ENCODE measurements at places on chromosomes 13 and 19.
A peak's percentile ranks its signal among the peaks of the same experiment; 100 is the strongest.

- no peak for DNase-seq
These were observed 10.8 kb downstream of the GPR183 start for GRCh38 chr13:99296398-99296797.

- no peak for DNase-seq
These were observed 454 bp downstream of the BLVRB start for GRCh38 chr19:40465025-40465556.

GRCh38 chr19:7710616-7711015 is 8.7 kb upstream of the FCER2 start:
- no peak for DNase-seq

DNA sequence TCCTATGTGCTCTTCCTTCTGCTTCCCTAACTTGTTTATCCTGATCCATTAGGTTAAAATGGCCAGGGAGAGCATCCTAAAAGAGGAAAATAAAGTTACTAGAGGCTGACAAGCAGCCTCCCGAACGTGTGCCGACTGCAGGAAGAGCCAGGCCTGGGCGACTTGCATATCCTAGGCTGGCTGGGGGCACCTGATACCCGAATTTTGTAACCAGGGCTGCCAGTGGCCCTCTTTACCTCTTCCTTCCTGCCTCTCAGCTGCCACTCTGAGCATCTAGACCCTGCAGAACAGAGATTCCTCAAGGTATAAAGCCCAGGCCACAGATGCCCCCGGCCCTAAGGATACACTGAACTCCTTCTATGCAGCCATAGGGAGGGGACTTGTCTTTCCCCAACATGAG is 48.5 kb upstream of the KATNAL1 start:
- peak; percentile 76 for DNase-seq

DNA sequence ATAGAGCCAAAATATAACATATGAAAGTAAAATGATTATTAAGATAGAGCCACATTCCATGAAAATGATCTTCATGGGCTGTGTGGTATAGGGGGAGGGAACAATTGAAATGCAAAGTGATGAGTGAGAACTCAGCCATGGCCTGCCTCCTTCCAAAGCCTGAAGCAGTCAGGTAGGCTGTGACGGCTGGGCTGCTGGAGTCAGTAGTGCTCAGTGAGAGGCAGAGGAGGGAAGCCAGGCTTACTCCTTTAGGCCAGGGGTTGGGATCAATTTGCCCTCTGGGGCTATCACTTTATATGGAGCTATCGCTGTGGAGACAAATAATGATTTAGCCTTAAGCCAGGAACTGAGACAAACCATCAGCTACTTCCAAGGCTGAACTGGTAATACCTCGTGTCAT is 654.9 kb downstream of the FGF9 start:
- DNase-seq: no peak

GRCh38 chr13:40568246-40569023 is 98.0 kb downstream of the FOXO1 start:
- DNase-seq: no peak

- no peak for DNase-seq
These were observed 138.1 kb downstream of the POU4F1 start for GRCh38 chr13:78465250-78465649.

- DNase-seq: no peak
These were observed 61.6 kb downstream of the GSX1 start for GRCh38 chr13:27853861-27854260.

DNA sequence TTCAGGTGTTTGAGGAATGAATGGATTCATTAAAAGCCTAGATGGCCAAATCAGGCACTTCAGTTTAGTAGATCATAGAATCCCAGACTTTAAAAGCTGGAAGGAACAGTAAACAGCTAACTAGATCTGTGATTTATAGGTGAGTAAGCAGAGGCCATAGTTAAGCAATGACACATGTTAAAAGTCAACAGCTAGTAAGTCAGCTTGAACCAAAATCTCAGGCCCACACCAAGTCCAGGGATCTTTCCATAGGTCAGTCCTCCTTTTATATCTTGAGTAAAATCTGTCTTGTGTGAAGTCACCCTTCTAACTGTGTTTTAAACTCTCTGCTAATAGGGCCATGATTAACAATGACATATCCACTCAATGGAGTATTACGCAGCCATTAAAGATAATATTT is 275.5 kb upstream of the SOX21 start:
- DNase-seq: no peak

GRCh38 chr19:12913011-12913561 is 6.0 kb downstream of the SYCE2 start:
- DNase-seq: no peak

- no peak for DNase-seq
These were observed 87.8 kb downstream of the LMO7 start for GRCh38 chr13:75723901-75724300.

DNA sequence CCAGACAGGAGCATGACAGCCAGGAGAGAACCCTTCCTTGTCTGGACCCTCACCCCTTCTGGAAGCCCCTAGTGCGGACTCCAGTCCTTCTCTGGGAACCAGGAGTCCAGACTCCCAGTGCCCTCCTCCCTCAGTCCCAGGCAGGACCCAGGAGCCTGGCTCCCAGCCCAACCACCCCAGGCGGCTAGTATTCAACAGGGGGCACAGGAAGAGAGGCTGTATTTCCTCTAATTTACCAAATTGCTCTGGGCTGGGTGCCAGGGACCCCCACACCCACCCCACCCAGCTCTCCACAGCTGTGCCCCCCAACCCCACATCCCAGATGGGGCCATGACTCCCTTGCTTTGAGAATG is 3.3 kb downstream of the GRIN2D start:
- DNase-seq: no peak

DNA sequence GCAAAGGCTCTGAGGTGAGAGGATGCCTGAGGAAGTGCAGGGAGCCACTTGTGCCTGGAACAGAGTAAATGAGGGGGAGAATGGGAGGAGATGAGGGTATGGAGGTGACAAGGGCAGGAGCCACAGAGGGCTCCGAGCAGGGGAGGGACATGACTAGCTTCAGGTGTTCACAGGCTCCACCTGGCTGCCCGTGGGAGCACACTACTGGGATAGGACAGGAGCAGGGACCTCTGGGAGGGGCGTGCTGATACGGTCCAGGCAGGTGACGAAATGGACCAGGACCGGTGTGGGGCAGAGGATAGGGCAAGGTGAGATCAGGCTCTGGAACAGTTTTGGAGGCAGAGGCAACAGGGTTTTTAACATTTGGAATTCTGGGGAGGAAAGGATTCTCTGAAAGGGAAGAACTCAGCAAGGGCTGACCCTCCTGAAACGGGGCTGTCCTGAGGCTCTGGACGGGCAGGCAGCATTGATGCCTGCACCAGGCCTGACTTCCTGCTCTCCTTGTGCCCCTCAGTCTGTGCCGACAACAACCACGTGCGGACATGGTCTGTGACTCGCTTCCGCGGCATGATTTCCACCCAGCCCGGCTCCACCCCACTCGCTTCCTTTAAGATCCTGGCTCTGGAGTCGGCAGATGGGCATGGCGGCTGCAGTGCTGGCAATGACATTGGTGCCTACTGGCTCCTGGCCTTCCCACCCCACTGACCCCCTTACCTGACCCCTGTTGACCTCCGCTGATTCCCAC is 11.6 kb downstream of the SHKBP1 start:
- DNase-seq: no peak

DNA sequence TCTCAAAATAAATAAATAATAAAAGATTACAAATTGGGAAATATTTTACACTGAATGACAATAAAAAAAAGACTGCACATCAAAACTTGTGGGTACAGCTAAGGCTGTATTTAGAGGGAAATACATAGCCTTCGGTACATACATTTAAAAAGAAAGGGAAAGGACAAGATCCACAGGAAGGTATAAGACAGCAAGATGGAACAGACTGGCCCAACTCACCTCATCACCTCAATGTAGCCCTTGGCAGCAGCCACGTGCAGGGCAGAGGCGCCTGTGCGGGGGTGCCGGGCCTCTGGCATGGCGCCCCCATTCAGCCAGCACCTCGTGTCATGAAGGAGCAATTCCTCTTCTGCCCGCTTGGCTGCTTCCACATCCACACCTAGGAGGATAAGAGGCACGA is 14.2 kb downstream of the PPP1R12C start:
- DNase-seq: no peak

DNA sequence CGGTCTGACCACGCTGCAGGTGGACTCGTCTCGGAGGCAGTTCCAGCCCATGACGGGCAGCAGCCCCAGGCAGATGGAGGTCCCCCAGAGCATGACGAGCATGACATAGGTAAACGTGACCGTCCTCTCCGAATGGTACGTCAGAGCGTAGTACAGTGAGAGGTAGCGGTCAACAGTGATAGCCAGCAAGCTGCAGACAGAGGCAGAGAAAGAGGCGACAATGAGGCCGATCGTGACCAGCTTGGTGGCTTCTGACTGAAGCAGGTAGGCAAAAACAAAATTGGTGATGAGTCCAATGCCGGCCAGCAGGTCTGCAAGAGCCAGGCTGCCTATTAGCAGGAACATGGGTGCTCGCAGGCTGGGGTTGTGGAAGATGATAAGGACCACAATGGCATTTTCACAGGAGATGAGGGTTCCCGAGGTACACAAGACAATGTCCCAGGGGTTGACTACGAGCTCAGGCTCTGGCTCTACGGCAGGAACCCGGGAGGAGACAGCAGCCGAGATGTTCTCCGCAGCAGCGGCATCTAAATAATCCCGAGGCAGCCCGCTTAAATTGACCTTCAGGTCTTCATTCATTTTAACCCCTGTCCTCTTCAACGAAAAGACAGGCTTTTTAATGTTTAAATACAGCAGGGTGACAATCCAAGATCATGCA is 1.2 kb downstream of the GPR12 start:
- no peak for DNase-seq

DNA sequence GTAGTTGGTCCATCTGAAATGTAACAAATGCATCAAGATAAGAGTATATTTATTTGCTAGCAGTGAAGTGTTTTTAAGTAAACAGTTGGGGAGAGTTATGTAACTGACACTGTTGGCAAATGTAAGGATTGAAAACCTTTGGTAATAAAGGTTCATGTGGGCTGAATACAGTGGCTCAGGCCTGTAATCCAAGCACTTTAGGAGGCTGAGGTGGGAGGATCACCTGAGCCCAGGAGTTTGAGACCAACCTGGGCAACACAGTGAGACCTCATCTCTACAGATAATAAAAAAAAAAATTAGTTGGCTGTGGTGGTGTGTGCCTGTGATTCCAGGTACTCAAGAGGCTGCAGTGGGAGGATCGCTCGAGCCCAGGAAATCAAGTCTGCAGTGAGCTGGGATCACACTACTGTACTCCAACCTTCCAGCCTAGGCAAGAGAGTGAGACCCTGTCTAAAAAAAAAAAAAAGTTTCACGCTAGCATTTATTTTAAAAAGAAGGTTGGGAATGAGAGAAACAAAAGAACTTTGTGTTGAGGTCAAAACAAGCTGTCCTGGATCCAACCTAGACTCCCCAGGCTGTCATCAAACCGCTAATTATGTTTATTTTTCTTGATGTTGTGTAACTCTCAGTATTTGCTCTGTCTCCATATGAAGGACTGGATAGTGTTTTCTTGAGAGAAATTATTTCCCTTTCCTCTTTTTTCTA is 20.7 kb downstream of the SETDB2 start:
- DNase-seq: no peak

DNA sequence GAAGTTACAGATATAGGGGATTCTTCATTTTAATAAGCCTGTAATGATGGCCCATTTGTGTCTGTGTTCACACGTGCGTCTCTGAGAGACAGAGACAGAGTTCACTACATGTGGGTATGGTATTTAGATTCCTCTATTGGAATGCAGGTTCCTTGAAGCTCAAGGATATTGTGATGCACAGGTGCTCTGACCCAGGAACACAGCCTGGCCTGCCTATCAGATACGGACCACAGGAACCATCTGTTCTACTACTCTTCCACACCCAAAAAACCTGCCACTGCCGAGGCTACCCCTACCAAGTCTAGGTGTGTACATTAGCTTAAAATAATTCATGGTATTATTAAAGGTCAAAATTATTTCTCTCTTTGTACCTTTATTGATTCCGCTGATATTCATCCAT is 289.2 kb downstream of the ATP8A2 start:
- DNase-seq: no peak

DNA sequence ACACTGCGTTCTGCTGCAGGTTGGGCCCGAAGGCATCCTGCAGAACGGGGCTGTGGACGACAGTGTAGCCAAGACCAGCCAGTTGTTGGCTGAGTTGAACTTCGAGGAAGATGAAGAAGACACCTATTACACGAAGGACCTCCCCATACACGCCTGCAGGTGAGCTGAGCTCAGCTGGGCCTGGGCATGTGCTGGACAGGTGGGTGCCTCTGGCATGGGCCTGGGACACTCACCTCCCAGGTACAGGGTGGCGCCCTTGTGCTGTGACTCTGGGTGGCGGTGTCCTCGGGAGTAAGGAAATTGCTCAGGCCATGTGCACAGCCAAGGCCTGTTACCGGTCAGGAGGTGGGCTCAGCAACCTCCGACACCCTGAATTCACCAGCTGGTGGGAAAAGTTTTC is 14.2 kb downstream of the UPF1 start:
- DNase-seq: no peak

DNA sequence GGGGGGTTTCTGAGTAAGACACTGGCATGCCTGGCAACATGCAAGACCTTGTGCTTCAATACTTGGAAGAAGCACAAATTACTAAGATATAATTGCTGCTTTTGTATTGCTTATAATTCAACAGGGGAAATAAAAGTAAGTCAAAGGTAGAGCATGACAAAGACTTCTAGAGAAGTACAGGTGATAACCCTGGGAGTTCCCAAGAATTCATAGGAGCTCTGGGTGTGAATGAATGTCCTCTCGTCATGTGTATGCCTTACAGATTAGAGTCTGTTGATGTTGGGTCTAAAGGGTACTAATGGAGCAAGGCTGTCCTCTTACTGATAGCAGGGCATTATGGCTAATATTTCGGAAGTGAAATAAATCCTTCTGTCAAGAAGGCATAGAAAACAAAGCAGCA is 7.6 kb upstream of the ZNF461 start:
- DNase-seq: no peak

GRCh38 chr19:44575116-44575700 is 38.2 kb upstream of the IGSF23 start:
- DNase-seq: no peak

- no peak for DNase-seq
These were observed 36.7 kb upstream of the SERP2 start for GRCh38 chr13:44336934-44337333.
